ENCODE measurements at places on chromosomes 4 and X.

DNA sequence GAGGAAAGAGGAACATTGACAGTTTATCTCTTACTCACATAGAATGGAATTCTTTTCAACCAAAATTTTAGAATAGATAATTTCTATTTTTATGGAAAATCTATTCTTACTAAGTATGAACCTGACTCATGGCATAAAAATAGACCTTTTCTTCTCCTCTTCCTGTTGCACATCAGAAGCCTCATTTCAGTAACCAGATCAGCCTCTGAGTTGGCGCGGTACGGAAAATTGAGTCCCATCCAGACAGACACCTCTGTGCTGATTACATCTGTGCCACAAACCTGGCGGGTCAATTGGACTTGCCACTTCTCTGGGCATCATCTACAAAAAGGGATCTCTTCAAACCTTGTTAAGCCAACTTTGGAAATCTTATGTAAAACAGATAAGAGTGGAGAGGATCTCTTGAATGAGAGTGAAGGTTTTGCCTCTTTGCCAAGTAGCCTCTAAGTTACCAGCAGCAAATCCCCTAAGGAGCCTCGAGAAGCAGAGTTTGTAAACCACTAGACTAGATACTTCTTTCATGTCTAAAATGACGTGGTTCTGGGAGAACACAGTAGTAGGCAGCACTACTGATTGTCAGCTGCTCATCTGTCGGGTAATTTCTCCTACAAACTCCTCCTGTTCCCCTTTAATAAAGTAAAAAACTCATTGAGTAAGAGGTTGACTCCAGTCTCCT is 37.4 kb downstream of the TENM3 start:
- no peak for DNase-seq

- DNase-seq: no peak
Measured at GRCh38 chr4:147326591-147326990, 154.3 kb upstream of the EDNRA start.

GRCh38 chr4:18840481-18840880 is 818.9 kb upstream of the LCORL start:
- DNase-seq: no peak

- no peak for DNase-seq
Measured at GRCh38 chr4:75727073-75727472, 2.7 kb downstream of the USO1 start.

GRCh38 chr4:121789455-121789854 is 11.7 kb upstream of the EXOSC9 start:
- no peak for DNase-seq

GRCh38 chr4:39354254-39354552 is 12.0 kb downstream of the RFC1 start:
- DNase-seq: no peak

- no peak for DNase-seq
Measured at GRCh38 chr4:2843941-2844584, 419 bp downstream of the ADD1 start.

GRCh38 chrX:104141087-104141760 is 15.6 kb downstream of the SLC25A53 start:
- DNase-seq: no peak

- no peak for DNase-seq
Measured at GRCh38 chr4:60944060-60944459, 256.1 kb upstream of the ADGRL3 start.

GRCh38 chr4:20995610-20996009 is 295.4 kb downstream of the PACRGL start:
- DNase-seq: no peak

GRCh38 chrX:11970578-11971359 is 167.5 kb upstream of the FRMPD4 start:
- DNase-seq: no peak

DNA sequence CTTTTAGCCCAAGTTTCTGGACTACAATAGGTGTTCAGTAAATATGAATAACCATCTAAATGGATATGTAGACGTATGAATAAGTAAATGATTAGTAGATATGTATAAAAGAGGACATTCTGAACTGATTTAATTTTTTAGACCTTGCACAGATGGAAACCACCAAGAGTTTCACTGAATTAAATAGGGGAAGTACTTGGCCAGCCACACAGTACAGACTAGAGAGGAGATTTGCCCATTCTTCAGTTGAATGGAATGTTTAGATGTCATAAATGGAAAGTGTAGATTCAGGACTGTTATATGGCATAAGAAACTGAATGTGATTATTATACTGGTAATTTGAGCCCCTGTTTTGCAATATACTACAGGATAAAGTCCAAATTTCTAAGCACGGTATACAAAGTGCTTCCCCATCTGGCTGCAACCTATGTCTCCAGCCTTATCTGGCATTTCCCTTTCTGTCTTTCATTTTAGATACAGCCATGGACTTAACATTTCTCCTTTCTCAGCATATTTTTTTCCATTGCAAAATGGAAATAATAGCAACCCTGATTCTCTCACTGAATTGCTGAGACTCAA is 137.8 kb upstream of the HS3ST1 start:
- DNase-seq: no peak

- DNase-seq: peak; percentile 72
Measured at GRCh38 chr4:76696109-76696508, 201.8 kb downstream of the SOWAHB start.

Measured in NCI-H345 (cell line).